Foreskin keratinocyte (primary cell): ENCODE measurements at places on chromosomes 4 and X. TPM values are rescaled to one million over a fixed set of nuclear protein-coding genes. Genes with fewer than 3 reads are reported as not detected.
A peak's percentile ranks its signal among the peaks of the same experiment; 100 is the strongest.

DNA sequence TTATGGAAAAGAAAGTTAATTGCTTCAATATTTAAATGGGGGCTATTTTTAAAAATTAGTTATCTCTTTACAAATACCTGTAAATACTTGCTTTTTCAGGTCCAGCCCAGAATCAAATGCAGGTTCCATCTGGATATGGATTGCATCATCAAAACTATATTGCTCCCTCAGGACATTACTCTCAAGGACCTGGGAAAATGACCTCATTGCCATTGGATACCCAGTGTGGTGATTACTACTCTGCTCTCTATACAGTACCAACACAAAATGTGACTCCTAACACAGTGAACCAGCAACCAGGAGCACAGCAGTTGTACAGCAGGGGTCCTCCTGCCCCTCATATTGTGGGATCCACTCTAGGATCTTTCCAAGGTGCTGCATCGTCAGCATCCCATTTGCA lies 29.2 kb downstream of the SEC24B start:
- peak; percentile 41 for DNase-seq

GRCh38 chrX:152138388-152138784 lies at the start of gene MAGEA10:
Gene MAGEA10, minus strand, starts transcription at chrX:152138577. Its CDS starts 2,957 bp downstream, at chrX:152135620.
- DNase-seq = no peak

DNA sequence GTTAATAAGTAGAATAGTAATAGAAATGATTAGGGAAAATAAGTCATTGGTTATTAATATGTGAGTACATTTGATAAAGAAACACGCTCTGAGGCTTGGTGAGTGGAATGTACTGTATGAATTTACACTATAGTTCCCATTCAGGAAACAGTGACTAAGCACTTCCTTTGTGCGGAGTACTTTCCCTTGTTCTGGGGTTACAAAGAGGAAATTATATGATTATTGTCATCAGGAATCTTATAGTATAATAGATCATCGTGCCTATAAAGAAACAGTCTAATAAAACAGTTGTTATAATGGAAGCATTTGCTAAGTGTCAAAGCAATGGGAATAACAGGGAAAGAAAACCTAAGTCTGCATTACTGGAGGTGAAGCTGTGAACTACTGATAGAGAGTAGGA lies 138.0 kb downstream of the RPA4 start:
- peak; percentile 44 for DNase-seq

- no peak for DNase-seq
Observed at GRCh38 chrX:111386615-111387233, 25.3 kb downstream of the DCX start.

- peak; percentile 18 for DNase-seq
Observed at GRCh38 chr4:86218746-86219473, 140.9 kb downstream of the MAPK10 start.

- peak; percentile 13 for DNase-seq
Observed at GRCh38 chrX:26851981-26852380, 611.2 kb downstream of the PPP4R3C start.

DNA sequence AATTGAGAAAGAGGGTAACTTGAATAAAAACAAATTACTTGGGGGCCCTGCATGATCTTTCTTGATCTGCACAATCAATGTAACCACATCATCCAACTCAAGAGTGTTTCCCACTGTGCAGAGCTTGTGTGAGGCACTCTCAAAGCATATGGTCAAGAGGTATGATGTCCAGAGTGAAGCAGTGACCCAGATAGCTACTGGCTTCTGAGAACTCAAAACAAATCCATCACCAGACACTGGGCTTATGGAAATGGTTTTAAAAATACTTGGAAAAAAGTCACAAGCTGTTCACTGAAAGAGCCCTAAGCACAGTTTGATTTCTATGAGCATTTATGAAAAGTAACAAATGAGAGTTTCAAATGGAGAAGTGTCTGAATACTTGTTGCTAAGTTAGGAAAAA lies 361.0 kb downstream of the GRXCR1 start:
- DNase-seq = no peak

- no peak for DNase-seq
Observed at GRCh38 chr4:41069838-41070237, 144.5 kb downstream of the APBB2 start.

DNA sequence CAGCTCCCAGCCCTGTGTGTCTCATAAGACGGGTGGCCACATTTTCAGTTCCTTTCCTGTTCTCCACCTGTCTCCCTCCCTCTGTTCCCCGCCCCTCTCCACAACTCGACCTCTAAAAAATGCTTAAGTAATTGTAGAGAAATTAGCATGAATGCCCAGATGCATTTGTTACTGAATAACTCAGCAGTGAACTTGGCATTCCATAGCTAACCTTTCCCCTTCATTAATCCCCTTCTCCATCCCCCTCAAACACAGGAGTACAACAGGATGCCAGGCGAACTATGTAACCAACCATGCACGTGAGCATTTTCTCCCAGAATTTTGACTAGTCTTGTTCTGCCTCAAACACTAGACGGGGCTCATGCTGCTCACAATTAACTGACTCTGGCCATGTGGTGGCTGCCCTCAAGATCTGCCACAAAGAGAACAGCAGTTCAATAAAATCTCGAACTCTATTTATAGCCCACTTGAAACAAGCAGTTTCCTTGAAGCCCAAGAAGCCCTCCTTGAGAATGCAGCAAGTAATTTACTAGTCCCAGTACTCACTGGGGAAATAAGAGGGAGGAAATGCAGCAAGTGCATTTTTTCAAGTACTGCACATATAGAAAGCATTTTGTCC lies 351.2 kb downstream of the ARHGAP24 start:
- no peak for DNase-seq

- no peak for DNase-seq
Observed at GRCh38 chr4:158056689-158057245, 116.1 kb downstream of the GASK1B start.

GRCh38 chr4:4341861-4342650 lies 44.8 kb upstream of the NSG1 start:
- DNase-seq = no peak

DNA sequence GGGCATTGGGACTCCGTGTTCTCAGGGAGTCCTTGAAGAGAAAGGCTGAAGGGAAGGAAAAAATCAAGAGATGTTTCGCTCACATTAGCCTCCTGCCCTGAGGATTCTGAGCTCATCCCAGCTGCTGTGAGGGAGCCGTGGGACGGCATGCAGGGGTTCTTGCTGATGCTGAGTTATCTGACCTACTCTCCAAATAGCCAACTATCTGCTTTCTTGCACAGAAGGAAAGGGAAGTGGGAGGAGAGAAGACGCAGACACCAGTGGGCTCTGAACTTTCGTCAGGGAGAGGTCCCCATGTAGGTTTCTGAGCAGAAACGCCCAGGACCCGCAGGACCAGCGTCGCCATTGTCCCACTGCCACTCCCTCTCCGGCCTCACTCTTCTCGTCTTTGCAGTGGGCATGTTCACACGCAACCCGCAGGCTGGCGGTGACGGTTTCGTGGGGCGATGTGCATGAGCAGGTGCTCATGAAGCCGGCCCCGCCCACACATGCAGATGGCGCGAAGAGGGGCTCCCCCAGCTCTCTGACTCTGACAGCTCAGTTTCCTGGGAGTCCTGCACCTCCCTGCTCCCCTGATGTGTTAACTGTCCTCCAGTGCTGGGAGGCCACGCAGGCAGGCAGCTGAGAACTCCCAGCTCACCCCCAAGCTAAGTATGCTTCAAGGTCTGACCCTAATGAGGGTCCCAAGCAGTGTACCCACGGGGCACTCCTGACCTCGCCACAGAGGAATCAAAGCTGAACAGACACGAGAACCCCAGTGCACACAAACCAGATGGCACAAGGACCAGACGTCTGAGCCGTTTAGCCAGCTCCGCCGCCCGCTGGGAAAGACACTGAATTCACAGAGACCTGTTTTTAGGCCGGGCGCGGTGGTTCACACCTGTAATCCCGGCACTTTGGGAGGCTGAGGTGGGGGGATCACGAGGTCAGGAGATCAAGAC lies 13.6 kb upstream of the ABLIM2 start:
- no peak for DNase-seq

- no peak for DNase-seq
Observed at GRCh38 chr4:48986654-48987164, 634 bp downstream of the CWH43 start.

GRCh38 chr4:7894677-7895181 lies 44.9 kb downstream of the AFAP1 start:
- no peak for DNase-seq

DNA sequence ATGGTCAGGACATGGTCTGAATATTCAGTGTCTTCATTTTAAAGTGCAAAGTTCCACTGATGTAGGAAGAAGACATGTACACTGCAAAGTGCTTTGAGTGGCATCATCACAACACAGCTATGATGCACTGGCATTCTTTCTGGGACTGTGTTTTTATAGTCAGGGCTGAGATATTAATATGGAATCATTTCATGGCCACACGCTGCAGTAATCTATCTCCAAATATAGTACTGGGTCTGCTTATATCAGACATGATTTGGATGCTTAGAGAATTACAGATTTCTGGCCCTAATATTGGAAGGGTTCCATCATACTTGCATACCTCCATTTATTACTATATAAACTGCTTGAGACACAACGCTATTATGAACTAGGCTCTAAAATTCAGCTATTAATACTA lies 1170.9 kb downstream of the NLGN4X start:
- DNase-seq = no peak

- DNase-seq = no peak
Observed at GRCh38 chr4:11720292-11720691, 291.6 kb upstream of the HS3ST1 start.

GRCh38 chr4:132596186-132596585 lies 552.9 kb upstream of the PCDH10 start:
- no peak for DNase-seq

DNA sequence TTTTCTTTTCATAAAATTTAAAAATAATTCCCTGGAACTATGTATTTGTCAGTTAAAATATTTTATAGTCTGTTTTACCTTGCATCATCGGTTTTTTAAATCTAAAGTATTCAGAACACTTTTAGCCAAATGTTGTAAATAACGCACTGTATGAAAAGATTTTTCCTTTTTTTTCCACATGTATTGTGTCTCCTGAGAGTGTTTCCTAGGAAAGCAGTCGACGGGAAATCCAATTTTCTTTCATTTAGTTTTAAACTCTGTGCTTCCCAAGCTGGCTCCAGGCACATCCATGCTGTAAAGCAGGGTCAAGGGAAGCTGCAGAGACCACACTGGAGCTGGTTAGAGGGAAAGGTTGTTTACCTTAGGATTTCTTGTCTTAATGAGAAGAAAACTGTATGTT lies 1724.3 kb upstream of the TENM3 start:
- DNase-seq = no peak

GRCh38 chr4:610411-611261 lies 14.7 kb upstream of the PDE6B start:
- DNase-seq = peak; percentile 79

Gene NMU
- polyA plus RNA-seq = 0.69 and 4.3 TPM in 2 replicates

Gene TCEAL6
- polyA plus RNA-seq = not detected in 2 replicates

Gene AKAP4
- polyA plus RNA-seq = not detected in 2 replicates

Gene MAP7D2
- 1.9 and 2.1 TPM in 2 replicates for polyA plus RNA-seq

Gene MXRA5
- polyA plus RNA-seq = 0.96 and 1.3 TPM in 2 replicates

Gene CDX4
- not detected in 2 replicates for polyA plus RNA-seq

Gene HPSE
- polyA plus RNA-seq = 7.7 and 8.2 TPM in 2 replicates

Gene ZAR1
- not detected in 2 replicates for polyA plus RNA-seq

Gene RGS12
- polyA plus RNA-seq = 17.1 and 22.1 TPM in 2 replicates
